Fibroblast of villous mesenchyme (primary cell): ENCODE measurements at places on chromosomes 12 and 14.

DNA sequence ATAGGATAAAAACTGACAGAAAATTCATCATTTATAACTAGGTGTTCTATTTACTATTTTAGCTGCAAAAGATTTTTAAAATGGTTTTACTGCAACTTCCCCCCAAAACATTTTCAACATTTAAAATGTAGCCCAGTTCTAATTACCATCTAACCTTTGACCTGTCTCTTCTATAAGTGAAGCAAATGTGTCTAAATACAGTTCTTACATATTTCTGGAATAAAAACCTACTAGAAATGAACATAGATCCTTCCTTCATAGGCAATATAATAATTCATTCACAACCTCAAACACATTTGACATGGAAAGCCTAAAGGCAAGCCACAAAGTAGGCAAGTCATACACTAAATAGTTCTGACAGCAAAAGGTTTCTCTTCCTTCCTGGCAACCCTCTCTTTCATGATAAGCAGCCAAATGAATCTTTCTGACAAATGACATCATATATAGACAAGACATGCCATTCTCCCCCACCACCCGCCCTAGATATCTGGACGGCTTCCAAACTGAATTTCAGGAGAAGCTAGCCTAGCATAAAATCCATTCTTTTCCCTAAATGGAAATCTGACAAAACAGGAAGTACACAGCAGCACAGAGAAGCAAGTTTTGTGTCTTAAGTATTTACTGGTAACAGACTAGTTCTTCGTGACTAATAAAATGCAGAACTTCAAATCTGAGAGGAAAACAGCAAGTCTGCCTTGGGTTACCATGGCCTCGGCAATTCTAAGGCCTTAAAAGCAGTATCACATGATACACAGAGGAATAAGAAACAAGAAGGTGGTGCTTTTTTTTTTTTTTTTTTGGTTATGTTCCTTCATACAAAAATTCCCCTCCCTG, 17.2 kb upstream of the ARID4A start:
- peak; percentile 89 for DNase-seq

- no peak for DNase-seq
Observed at GRCh38 chr12:33531261-33531660, 91.6 kb upstream of the SYT10 start.

DNA sequence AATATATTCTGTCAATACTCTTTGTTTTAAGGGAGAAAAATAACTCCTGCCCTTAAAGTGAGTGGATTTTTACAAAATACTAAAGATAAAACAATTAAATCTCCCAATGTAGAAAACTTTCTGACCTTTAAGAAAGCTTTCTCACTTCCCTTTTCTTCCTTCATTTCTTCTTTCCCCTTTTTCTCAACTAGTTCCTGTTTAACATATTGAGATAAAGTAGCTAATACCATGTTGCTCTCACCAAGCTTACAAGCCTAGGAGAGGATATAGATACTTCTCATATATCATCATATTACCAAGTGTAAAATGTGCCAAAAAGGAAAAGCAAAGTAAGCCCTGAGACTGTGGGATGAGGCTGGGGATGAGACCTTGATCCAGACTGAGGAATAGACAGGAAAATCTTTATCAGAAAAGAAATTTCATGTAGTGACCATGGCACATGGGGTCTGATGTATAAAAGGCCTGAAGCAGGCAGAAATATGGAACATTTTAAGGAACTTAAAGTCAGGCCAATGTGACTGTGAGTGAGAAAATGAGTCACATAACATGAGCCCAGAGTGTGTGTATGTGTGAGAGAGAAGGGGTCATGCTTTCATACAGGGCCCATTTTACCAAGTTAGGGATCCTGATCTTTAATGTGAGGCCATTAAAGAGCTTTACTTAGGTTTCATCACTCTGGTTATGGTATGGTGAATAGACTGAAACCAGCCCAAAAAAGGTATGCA, 1.6 kb upstream of the RPL10L start:
- no peak for DNase-seq

- no peak for DNase-seq
Observed at GRCh38 chr14:54197369-54197768, 199.4 kb upstream of the CDKN3 start.

GRCh38 chr12:9740106-9740750, 7.3 kb upstream of the CLECL1 start:
- no peak for DNase-seq

GRCh38 chr14:69657950-69658355, 46.6 kb downstream of the SUSD6 start:
- DNase-seq, result peak; percentile 30

DNA sequence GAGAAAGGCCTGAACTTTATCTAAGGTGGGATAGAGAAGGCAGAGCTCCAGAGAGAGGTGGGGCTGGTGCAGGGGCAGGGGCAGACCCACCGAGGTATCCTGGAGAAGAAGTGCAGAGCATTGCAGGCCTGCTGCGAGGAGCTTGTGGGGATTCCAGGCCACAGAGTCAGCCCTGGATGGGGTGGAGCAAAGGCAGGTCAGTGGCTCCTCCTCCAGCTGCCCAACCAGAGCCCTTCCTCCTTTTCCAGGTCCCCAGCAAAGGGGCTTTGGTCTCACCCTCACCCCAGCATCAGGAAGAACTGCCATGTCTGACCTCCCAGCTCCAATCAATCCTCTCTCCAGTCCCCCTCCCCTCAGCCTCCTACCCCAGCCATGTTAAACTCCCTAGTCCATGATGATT, 19.8 kb upstream of the ZNF740 start:
- no peak for DNase-seq

DNA sequence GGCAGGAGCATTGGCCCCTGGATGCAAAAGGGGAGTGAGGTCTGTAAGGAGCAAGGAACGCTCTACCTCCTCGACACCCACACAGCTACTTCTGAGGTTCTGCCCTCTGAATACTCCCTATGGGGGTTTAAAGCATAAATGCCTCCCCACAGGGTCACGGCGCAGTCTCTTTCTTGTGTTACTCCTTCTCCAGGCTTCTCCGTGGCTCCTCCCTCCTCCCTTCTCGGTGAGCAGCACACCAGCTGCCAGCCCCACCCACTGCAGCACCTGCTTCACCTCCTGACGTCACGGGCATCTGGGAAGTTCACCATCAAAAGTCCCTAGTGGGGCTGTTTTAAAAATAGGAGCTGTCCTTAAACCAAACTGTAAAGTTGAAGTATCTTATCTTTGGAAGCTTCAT, 67.3 kb downstream of the SPTB start:
- DNase-seq, result no peak

GRCh38 chr12:63917864-63918799, 73.6 kb downstream of the SRGAP1 start:
- peak; percentile 99 for DNase-seq

GRCh38 chr14:95725685-95726336, 11.9 kb upstream of the TCL1A start:
- no peak for DNase-seq
